CD4-positive, alpha-beta T cell treated with Interleukin-15 for 4 hours (primary cell): ENCODE measurements at places on chromosomes 2 and 18.

GRCh38 chr18:74739926-74740325, 142.3 kb downstream of the ZNF407 start:
- no peak for DNase-seq

GRCh38 chr2:95761556-95761955, 169.8 kb downstream of the TRIM43 start:
- no peak for DNase-seq

GRCh38 chr18:23538870-23539269, 35.6 kb downstream of the RMC1 start:
- no peak for DNase-seq

- DNase-seq, result peak; percentile 59
These were observed 4.7 kb upstream of the PSD4 start for GRCh38 chr2:113169002-113169530.

- DNase-seq, result no peak
These were observed 239.0 kb upstream of the SMAD7 start for GRCh38 chr18:49189772-49190171.

- DNase-seq, result no peak
These were observed 27.5 kb downstream of the MAP2 start for GRCh38 chr2:209451209-209451834.

GRCh38 chr2:50126845-50127244, 905.1 kb downstream of the NRXN1 start:
- no peak for DNase-seq

DNA sequence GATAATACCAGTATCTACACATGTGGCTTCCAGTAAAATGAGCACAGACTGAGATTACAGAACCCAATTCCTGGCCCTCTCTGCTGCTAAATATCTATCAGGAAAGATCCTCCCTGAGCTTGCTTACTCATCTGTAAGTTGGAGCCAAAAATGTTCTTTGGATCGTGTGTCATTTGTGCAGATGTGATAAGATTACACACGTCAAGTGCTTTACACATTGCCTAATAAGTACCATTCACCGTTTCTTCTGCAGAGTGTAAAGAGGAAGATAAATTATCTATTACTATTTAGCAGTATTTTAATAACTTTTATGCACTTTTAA, 23.2 kb upstream of the SLC20A1 start:
- DNase-seq, result no peak

DNA sequence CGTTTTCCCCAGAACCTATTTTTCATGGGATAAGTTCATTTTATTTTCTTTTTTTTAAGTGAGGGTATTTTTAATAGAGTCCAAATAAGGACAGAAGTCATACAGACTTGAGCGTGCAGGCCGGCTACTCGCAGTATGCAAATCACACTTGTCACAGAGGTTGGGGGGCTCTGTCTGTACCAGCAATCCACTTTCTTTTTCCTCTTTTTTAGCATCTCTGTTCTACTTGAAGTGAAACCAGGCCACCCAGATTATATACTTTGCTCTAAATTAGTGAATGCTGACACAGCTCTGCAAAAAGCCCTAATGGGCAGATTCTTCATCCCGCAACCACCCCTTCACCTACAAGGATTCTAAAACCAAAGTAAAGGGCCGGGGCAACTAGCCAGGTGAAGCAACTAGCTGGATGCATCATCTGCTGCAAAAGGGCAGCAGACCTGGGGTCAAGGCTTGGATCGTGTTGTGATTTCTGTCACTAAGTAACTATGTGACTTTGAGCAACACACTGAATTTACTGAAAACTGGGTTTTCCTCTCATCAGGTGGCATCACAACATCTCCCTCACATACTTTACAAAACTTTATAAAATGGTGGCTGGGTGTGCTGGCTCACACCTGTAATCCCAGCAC, 18.4 kb downstream of the KDSR start:
- DNase-seq, result no peak

DNA sequence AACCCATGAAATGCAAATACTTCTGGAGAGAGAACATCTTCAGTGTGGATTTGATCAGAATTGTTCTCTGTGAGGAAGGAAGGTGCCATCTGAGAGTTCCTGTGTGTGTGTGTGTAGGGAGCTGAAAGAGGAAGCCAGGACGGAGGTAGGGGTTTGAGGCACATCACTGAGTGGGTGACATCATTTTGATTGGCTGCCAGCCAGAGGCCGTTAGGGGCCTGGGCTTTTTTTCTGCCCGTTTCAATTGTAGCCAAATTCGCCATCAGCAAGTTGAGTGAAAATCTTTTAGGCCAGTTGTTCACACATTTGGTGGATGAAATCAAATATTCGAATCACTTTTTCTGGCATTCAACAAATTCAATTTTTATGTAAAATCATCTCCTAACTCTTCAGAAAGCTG, 48.9 kb downstream of the TSN start:
- no peak for DNase-seq

GRCh38 chr18:55328301-55328700, 259.7 kb downstream of the TCF4 start:
- no peak for DNase-seq

GRCh38 chr2:240595381-240596079, 9.0 kb downstream of the CAPN10 start:
- DNase-seq, result peak; percentile 26

- peak; percentile 10 for DNase-seq
These were observed 184.2 kb upstream of the ZEB2 start for GRCh38 chr2:144703852-144704708.

GRCh38 chr2:162768656-162769055, 69.9 kb downstream of the KCNH7 start:
- DNase-seq, result no peak

DNA sequence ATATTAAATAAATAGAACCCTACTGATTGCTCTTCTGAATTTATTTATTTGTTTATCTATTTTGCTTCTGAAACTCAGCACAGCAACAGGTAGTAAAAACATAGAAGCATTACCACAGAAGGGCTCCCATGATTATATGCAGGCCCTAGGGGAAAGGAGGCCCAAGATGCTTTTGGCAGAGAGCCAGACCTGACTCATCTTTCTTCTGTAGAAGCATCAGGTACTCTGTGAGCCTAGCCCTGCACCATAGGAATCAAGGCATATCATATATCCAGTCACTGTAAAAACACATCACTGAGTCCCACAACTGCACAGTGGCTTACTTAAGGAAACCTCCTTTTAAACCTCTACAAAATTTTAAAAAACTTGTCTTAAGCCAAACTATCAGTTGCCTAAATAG, 1.8 kb downstream of the SCN9A start:
- no peak for DNase-seq

GRCh38 chr2:222935688-222936298, 75.0 kb downstream of the ACSL3 start:
- DNase-seq, result no peak

- no peak for DNase-seq
These were observed 954.9 kb downstream of the TDRD15 start for GRCh38 chr2:22078701-22079100.

DNA sequence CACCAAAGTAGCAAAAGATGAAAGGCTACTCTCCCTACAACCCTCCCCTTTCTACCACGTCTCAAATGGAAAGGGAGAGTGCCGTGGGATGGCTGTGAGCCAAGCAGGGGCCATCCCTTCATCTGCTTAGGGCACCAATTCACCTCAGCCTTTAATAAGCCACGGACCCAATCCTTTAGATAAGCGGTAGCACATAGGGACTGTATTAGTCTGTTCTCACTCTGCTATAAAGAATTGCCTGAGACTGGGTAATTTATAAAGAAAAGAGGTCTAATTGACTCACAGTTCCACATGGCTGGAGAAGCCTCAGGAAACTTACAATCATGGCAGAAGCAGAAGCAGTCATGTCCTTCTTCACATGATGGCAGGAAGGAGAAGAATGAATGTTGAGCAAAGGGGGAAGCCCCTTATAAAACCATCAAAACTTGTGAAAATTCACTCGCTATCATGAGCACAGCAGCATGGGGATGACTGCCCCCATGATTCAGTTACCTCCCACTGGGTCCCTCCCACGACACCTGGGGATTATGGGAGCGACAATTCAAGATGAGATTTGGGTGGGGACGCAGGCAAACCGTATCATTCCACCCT, 85.9 kb upstream of the IL1R2 start:
- no peak for DNase-seq

- DNase-seq, result no peak
These were observed 52.6 kb upstream of the UNC80 start for GRCh38 chr2:209719034-209719433.

DNA sequence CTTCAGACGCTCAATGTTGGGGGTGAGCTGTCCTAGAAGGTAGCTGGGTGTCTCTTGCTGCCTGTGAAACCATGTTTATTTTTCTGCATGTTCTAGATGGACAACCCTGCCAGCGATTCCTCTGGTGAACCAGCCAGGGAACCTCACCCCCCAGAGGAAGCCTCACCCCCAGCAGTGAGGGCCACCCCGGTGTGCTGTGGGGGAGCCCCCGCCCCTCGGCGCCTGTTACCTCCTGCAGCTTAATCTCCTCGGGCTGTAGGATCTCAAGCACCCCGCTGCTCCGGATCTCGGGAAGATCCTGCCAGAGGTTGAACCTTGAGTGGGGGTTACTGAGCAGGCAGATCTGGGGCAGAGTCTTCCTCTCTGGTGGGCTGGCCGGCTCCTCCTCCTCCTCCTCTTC, 50.0 kb downstream of the SNORC start:
- no peak for DNase-seq

DNA sequence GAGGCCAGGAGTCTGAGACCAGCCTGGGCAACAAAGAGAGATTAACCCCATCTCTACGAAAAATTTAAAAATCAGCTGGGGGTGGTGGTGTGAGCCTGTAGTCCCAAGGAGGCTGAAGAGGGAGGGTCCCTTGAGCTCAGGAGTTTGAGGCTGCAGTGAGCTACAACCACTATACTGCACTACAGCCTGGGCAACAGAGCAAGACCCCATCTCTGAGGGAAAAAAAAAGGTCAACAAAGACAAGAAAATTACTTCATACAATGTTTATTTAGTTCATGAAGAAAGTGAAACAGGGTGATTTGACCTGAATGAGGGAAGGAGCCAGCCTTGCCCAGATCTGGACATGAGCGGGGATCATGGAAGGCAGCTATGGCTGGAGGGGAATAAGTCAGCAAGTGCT, 59.1 kb downstream of the TMEM163 start:
- DNase-seq, result no peak

GRCh38 chr2:171317492-171318125, 116.2 kb downstream of the METTL8 start:
- no peak for DNase-seq

DNA sequence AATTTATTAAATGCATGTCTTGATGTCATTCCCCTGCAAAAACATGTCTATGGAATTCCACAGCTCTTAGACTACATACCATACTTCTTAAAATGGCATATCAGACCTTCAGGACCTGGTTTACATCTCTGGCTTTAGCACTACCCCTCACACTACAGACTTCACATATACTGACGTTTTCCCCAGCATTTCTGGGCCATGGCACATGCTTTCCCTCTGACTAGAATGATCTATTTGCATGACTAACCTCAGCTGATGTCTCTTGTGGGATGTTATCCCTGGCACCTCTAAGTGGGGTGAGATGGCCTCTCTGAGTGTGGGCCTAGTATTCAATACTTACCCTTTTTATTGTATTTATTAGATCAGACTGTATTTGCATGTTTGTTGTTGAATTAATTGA, 381.6 kb downstream of the ERBB4 start:
- DNase-seq, result no peak

DNA sequence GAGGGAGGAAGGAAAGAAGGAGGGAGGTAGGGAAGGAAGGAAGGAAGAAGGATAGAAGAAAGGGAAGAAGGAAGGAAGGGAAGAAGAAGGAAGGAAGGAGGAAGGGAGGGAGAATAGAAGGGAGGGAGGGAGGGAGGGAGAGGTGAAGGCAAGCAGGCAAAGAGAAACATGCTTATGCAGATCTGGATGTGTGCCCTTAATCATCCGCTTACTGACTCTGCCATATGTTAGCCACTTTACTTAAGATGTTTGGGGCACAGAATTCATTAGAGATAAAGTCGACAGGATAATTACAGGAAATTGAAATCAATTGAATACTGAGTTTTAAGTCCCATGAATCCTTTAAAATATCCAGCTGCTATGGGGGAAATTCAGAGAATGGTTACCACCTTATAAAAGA, 334.2 kb downstream of the GRB14 start:
- DNase-seq, result no peak

DNA sequence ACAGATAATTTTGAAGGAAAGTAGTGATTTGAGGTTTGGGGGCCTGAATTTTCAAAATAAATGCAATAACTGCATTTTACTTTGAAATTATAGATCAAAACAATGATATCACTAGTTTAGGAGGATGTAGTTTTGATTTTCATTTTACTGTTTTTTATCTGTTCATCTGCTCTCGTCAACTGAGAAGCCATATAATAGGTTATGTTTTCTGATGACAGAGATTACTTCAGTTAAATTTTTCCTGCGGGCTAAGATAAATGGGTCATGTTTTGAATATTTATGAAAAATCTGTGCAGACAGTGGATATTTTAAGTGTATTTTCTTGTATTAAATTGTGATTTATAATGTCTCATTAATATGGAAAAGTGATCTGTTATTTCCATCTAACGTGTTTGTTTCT, 573.4 kb downstream of the CPS1 start:
- no peak for DNase-seq

GRCh38 chr18:45596036-45596435, 19.2 kb upstream of the SLC14A2 start:
- DNase-seq, result no peak

DNA sequence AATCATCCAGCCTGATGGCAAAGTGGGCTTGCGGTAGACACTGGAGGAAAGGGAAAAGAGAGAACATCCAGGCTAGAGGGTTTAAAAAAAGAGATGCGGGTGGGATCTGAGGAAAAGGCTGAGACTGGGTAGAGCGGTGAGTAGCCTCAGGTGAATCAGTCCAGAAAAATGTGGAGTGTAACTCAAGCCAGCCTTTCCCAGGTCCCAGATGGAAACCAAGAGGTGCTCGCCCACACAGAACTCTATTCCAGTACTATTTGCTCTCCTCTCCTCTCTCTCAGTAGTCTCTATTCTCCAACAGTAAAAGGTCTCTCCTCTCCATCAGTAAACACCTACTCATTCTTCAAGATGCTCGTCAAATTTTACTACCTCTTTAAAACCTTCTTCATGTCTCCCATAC, 38.3 kb upstream of the NRP2 start:
- no peak for DNase-seq

GRCh38 chr2:223500709-223501108, 101.5 kb downstream of the SCG2 start:
- DNase-seq, result no peak

- no peak for DNase-seq
These were observed 11.3 kb upstream of the LDLRAD4 start for GRCh38 chr18:13207294-13207693.

DNA sequence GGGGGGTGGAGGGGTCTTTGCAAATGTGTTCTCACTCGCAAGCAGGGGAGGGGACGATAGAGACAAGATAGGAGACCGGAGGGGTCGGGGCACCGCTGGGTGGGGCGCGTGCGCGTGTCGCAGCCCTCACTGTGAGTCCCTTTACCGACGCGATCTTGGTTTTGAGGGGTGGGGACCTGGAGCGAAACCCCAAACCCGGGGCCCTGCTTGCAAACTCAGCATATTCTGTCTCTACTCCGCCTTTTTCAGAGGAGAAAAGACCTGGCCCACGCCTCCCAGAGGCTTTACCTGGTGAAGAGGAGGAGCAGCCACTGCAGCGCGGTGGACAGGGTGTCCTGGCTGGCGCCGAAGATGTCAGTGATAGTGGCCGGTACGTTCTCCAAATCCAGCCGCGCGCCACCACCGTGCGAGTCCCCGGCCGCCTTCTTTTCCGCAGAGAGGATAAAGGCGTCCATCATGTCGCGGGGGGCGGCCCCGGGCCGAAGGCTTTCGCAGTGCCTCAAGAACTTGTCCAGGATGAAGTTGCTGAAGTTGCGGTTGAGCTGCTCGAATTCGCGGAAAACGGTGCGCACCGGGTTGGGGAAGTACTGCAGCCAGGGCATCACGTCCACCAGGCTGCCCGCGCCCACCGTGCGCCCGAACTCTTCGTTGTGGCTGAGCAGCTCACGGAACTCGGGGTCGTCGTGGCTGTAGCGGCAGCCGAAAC, 1.7 kb downstream of the CYP1B1 start:
- DNase-seq, result no peak
